ENCODE measurements at places on chromosomes 11 and 22. TPM values are rescaled to one million over a fixed set of nuclear protein-coding genes. Genes with fewer than 3 reads are reported as not detected.

HEPHL1 gene
- not detected for total RNA-seq

OR8A1 gene
- total RNA-seq, result not detected

SAA2 gene
- 0.63 TPM for total RNA-seq

MYEOV gene
- total RNA-seq, result 2.3 TPM

KCNJ11 gene
- 0.10 TPM for total RNA-seq

TH gene
- not detected for total RNA-seq

MRGPRX3 gene
- not detected for total RNA-seq

TMEM45B gene
- 3.5 TPM for total RNA-seq

NRXN2 gene
- 0.73 TPM for total RNA-seq

SMIM35 gene
- 0.21 TPM for total RNA-seq

MUC6 gene
- under 0.01 TPM for total RNA-seq

MPPED1 gene
- not detected for total RNA-seq

CARD10 gene
- not detected for total RNA-seq

AQP11 gene
- 0.10 TPM for total RNA-seq

AP1B1 gene
- 40.5 TPM for total RNA-seq

SCN2B gene
- total RNA-seq, result not detected

ACTN3 gene
- not detected for total RNA-seq

ALDH3B2 gene
- total RNA-seq, result not detected

RAG2 gene
- total RNA-seq, result not detected

LAYN gene
- total RNA-seq, result 0.42 TPM

ADM2 gene
- total RNA-seq, result 0.31 TPM

DUSP8 gene
- 12.5 TPM for total RNA-seq

ASPHD2 gene
- total RNA-seq, result 2.7 TPM

MMP8 gene
- total RNA-seq, result 0.10 TPM

GPR83 gene
- total RNA-seq, result 0.10 TPM

OR51B5 gene
- total RNA-seq, result 0.31 TPM

TESMIN gene
- 1.4 TPM for total RNA-seq

MYRF gene
- total RNA-seq, result 0.31 TPM

C11orf87 gene
- not detected for total RNA-seq

ANGPTL5 gene
- total RNA-seq, result 0.10 TPM

CNGA4 gene
- total RNA-seq, result 0.21 TPM

IGLL1 gene
- 0.31 TPM for total RNA-seq

KCNJ1 gene
- 0.10 TPM for total RNA-seq

PPFIBP2 gene
- 28.9 TPM for total RNA-seq

SCUBE2 gene
- total RNA-seq, result not detected

HDHD5 gene
- 12.5 TPM for total RNA-seq

TPBGL gene
- 0.10 TPM for total RNA-seq

NAALAD2 gene
- not detected for total RNA-seq

AMPD3 gene
- 20.1 TPM for total RNA-seq

OR4D5 gene
- total RNA-seq, result not detected

CELSR1 gene
- 1.6 TPM for total RNA-seq
